AG04450 (cell line): ENCODE measurements at places on chromosomes 2 and 18. TPM values are rescaled to one million over a fixed set of nuclear protein-coding genes. Genes with fewer than 3 reads are reported as not detected.

ESPNL gene
- polyA plus RNA-seq: 1.0 TPM in 2 replicates

NT5C1B gene
- polyA plus RNA-seq: not detected in 2 replicates

BMP10 gene
- polyA plus RNA-seq: not detected in 2 replicates

ARHGEF4 gene
- polyA plus RNA-seq: 0.84 and 0.95 TPM in 2 replicates

HOXD13 gene
- polyA plus RNA-seq: not detected in 2 replicates

SERPINB4 gene
- not detected in 2 replicates for polyA plus RNA-seq

GPR45 gene
- not detected in 2 replicates for polyA plus RNA-seq

MC4R gene
- polyA plus RNA-seq: 0.06 TPM in 1 of 2 replicates, not detected in the other

ERLEC1 gene
- 73.5 and 102 TPM in 2 replicates for polyA plus RNA-seq

TMEFF2 gene
- polyA plus RNA-seq: 3.4 and 4.1 TPM in 2 replicates

DNMT3A gene
- 4.1 and 6.8 TPM in 2 replicates for polyA plus RNA-seq

STON1 gene
- polyA plus RNA-seq: 13.5 and 17.8 TPM in 2 replicates

BOK gene
- 18.6 and 28.0 TPM in 2 replicates for polyA plus RNA-seq

AGAP1 gene
- 12.4 and 14.7 TPM in 2 replicates for polyA plus RNA-seq

ITPRIPL1 gene
- 3.4 and 3.7 TPM in 2 replicates for polyA plus RNA-seq

NPHP1 gene
- polyA plus RNA-seq: 3.7 and 5.4 TPM in 2 replicates

DUSP2 gene
- polyA plus RNA-seq: 0.94 and 1.0 TPM in 2 replicates

CD207 gene
- not detected in 2 replicates for polyA plus RNA-seq

SGO2 gene
- 3.7 and 8.4 TPM in 2 replicates for polyA plus RNA-seq

MRPL53 gene
- polyA plus RNA-seq: 25.9 and 32.8 TPM in 2 replicates

SALL3 gene
- not detected in 2 replicates for polyA plus RNA-seq
